DMS79 (cell line): ENCODE measurements at places on chromosomes 11 and 22.

GRCh38 chr11:65377036-65377435, 5.4 kb downstream of the SLC25A45 start:
- no peak for DNase-seq

- no peak for DNase-seq
Observed at GRCh38 chr22:27252282-27253049, 549.1 kb downstream of the MN1 start.

- DNase-seq = no peak
Observed at GRCh38 chr22:46501701-46502100, 35.7 kb downstream of the CELSR1 start.

DNA sequence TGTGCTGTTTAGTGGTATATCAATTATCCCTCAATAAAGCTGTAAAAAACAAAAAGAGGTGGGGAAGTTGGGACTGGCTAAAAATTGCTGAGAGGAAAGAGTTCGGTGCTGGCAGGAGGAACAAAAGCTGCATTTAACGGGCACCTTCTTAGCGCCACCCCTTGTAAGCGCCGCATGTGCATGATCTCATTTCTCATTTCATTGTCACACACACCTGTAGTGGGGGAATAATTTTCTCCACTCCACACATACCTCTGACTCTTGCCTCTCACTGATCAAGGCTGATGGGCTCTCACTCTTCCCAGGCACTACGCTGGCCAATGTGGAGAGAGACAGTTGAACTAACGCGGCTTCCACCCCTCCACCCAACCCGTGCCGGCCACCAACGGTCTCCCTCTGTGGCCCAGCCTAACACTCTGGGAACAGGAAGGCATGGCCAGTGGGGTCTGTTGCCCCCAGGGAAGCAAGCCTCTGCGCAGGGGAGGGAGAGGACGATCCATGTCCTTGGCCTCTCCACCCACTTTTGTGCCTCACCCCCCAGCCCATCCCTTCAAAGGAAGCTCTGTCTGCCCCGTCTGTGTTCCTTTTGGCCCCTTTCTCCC, 186.7 kb upstream of the SYT13 start:
- DNase-seq = no peak

DNA sequence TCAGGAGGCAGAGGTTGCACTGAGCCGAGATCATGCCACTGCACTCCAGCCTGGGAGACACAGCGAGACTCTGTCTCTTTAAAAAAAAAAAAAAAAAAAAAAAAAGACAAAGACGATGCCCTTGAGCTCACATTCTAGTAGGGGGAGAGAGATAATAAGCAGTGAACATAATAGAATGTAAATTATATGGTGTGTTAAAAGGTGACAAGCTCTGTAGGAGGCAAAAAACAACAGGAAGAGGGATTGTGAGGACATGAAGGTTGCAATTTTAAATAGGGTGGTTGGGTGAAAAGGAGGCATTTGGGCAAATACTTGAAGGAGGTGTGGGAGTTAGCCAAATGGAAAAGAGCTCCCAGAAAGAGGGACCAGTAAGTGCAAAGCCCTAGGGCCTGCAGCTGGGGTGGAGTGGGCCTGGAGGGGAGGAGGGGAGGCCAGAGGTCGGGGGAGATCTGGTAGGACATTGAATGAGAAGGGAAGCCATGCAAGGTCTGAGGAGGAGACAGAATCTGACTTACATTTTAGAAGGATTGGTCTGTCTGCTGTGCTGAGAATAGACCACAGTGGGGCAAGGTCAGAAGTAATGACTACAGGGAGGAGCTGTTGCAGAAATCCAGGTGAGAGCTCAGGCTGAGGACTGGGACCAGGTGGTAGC, 26.6 kb downstream of the P2RY2 start:
- no peak for DNase-seq

GRCh38 chr22:27752771-27753170, 48.8 kb downstream of the MN1 start:
- DNase-seq = no peak

GRCh38 chr11:35579557-35580396, 38.5 kb upstream of the FJX1 start:
- no peak for DNase-seq

DNA sequence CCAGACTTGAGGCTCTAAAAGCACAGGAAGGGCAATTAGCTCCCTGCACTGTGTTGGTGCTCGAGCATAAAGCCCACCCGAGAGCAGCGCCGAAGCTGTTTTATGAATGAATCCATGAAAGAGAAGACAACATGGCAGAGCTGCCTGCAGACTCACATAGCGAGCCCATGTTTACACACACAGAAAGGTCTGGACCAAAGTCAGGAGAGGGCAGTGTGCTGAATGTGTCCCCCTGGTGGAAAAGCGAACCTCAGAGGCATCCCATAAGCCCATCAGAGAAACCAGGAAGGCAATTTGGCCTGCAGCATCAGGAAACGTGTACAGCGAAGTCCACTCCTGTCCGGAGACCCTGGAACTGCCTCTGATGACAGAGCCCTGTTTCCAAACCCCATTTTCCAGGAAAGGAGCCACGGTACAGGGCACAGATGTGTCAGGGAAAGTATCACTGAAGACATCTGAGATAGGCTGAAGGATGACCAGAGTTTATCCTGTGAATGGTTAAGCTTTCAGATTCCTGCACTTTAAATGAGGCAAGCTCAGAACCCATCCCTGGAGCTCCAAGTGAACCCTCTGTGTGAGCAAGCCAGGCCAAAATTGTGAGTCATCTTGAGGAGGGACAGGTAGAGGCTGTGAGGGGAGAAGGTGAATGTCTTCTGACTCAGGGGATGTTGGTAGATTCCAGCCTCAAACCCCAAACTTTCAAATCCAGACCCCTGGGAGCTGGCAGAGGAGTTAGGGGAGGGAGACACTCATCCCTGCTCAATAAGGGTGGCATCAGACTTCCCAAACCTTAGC, 36.9 kb downstream of the CHRDL2 start:
- no peak for DNase-seq

DNA sequence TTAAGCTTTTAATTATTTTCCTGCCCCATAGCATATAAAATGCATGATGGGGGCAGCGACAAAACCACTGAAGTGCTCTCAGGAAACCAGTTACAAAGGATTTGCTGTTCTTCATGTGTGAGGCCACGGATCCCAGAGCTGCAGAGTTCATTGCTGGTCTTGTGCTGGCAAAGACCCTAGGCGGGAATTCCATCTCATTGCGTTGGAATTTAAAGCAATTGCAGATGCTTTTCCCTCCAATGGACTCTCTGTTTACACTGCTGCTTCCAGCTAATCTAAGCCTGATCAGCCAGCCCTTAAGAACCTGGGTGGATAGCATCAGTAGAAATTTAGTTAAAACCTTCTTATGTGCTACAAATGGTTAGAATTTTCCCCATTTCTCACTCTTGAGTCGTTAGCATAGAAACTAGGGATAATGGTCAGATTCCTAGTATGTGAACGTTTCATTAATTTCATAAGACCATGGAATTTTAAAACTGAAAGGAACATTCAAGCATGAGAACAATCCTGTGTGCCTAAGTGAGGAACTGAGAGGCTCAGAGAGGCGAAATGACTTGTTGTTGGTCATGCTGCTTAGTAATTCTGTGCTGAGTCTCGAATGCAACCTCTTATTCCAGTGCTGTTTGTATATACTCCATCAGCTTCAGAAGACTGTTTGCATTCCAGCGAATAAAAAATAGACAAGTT, 36.1 kb upstream of the ADSL start:
- no peak for DNase-seq

- no peak for DNase-seq
Observed at GRCh38 chr11:32280339-32280738, 155.0 kb downstream of the WT1 start.

GRCh38 chr11:235180-235579, 962 bp downstream of the SIRT3 start:
- DNase-seq = no peak

GRCh38 chr11:21794306-21794705, 398.6 kb upstream of the ANO5 start:
- no peak for DNase-seq

- DNase-seq = peak; percentile 37
Observed at GRCh38 chr11:34640050-34640923, 19.4 kb downstream of the EHF start.

DNA sequence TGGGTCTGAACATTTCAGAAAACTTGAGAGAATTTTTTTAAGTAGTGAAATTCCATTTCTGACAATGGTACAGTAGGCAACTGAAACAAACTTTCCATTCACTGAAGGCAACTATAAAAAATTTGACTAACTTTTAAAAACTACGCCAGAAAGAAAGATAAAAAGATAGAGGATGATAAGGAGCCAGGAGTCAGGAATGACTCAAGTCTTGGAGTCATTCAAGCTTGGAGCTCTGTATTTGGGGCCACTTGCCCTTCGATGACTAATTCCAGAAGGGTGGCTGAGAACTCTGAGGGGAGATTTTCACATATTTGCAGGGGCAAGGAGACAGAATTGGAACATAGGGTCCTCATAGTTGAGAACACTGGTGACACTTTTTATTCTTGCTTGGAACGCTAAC, 1083.2 kb upstream of the CNTN5 start:
- no peak for DNase-seq

GRCh38 chr11:112903340-112903739, 57.9 kb upstream of the NCAM1 start:
- DNase-seq = peak; percentile 28

GRCh38 chr11:129380413-129380812, 4.8 kb downstream of the BARX2 start:
- no peak for DNase-seq

- no peak for DNase-seq
Observed at GRCh38 chr11:84558085-84558905, 1068.8 kb downstream of the DLG2 start.

DNA sequence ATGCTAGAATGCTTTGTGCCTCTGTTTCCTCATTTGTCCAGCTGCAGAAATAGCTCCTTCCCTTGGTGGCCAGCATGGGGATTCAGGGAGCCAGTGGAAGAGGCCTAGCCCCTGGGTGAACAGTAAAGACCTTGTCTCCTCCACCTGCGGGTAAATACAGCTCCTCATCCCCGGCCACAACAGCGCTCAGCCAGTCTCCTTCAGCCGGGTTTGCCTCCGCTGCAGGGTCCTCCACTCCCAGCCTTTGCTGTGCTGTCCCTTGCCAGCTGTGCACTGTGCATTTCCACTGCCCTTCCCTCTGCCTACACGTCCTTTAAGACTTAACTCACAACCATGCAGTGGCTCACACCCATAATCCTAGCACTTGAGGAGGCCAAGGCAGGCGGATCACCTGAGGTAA, 1.5 kb upstream of the CDC42EP1 start:
- no peak for DNase-seq
